HT1080 (cell line): ENCODE measurements at places on chromosomes 6 and 20.

- DNase-seq: no peak
These were observed 92.4 kb downstream of the SMOC2 start for GRCh38 chr6:168533414-168533813.

DNA sequence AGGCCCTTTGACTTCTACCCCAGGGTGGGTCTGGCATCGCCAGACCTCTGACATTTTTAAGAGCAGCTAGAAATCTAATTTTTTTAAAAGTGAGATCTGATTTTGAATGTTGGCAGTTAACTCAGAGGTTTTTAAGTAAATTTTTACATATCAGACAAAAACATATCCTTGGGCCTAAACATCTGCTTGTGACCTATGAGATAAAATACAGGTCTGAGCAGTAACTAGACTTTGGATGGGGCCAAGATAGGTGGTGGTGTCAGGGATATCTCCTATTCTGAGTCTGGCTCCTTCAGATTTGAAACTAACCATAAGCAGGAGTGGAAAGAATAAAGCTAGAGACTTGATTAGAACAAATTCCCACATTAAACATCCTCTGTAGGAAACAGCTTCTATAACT, 17.6 kb downstream of the RALY start:
- DNase-seq: no peak

- DNase-seq: peak; percentile 65
These were observed 89.1 kb upstream of the PHACTR3 start for GRCh38 chr20:59515013-59515905.

DNA sequence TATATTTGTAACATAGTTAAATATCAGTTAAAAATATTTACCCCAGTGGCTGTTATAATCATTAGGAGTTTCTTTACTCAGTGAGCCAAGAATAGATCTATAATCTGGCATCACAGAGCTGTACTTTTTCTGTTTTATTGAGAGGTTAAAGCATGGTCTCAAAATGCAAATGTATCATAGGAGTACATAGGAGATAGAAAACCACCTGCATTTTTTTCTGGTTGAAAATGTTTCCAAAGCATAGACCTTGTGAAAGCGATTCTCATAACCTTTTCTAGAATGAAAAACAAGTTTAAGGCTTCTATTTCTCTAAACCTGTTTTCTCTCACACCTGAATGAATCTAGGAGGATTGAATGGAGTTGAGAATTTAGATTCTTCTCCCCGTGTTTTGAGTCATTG, 14.4 kb downstream of the KCNQ5 start:
- no peak for DNase-seq

DNA sequence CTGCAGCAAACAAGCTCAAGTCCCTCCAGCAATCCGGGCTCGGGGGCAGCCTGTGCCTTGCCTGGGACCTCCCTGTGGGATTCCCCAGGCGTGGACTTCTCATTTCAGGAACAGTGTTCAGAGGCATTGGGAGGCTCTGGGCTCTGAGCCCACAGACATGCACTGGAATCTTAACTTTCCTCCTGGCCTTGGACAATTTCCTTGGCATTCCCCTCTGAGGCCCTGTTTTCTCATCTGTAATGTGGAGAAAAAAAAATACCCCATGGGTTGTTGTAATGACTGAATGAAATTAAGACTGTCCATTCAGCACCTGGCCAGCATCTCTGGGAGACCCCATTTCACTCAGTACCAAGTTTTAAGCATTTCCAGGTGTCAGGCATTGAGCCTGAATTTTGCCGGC, 17.6 kb downstream of the BPIFB4 start:
- no peak for DNase-seq

GRCh38 chr6:153312634-153313033, 181.6 kb upstream of the RGS17 start:
- DNase-seq: peak; percentile 66

DNA sequence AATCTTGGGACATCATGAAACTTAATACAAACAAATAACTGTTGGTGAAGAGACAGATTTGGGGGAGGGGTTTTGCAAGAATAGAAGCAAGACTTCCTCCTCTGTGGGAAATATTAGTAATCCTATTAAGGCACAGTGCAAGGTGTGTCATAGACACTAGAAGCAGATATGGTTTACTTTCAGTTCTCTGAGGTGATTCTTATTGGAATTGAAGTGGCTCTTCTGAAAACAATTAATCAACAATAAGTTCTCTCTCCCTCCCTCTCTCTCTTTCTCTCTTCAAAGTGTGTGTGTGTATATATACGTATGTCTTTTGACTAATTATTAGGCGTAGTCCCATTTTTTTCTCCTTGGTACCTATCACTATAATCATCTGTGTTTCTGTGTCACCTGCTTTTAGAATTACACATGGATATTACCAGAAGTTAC, 99.8 kb downstream of the HIVEP2 start:
- DNase-seq: peak; percentile 21

DNA sequence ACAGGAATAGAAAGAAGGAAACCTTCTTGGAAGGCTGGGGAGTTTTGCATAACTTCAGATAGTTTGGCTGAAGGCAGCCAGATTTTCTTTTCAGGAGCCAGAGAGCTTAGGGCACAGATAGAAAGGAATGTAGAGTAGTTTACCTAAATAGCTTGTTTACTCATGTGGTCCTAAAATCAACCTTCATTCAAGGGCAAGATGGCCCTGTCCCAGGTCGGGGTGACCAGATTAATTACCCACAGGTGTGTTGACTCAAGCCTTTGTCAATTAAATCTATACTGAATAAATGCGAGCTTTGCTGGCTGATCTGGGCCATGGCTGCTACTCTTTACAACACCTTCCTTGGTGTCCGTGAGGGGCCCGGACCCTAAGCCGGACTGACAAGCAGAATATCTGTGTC, 792.0 kb upstream of the MAN1A1 start:
- DNase-seq: no peak

- DNase-seq: no peak
These were observed 316.0 kb downstream of the CLIC5 start for GRCh38 chr6:45699663-45700062.

- DNase-seq: no peak
These were observed 9.7 kb upstream of the TBC1D7 start for GRCh38 chr6:13338038-13338437.

DNA sequence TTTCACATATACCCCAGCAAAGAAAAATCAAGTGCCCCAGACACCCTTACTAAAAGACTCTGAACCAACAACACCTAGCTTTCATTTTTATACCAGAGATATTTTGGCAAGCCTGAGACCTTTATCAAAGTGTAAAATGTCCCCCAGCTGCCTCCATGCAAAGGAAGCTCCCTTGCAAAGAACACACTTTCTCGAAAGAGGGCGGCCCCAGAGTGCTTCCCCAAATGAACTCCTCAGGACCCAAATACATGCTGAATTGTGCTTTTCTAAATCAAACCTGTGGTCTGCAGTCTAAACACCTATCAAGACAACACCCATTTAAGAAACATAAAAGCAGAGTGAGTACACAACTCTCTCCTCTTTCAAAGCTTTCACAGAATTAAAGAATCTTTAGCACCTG, 490 bp downstream of the IPCEF1 start:
- no peak for DNase-seq

GRCh38 chr6:6251555-6252280, 68.7 kb downstream of the F13A1 start:
- no peak for DNase-seq

DNA sequence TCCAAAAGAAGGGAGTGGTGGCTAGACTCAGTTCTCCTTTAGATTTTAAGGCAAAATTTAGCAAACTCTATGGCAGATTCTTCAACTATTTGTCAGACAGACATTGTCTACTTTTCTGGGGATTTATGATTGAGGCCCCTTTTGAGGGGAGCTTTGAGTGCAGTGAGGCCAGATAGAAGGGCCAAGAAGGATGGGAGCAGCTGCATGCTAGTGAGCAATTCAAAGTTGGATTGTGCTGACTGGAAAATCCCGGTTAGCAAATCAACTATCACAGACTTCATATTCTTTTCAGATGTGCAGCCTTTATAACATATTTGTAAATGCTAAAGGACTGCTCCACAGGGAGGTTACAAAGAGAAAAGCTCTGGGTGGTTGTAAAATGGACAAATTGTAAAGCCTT, 35.0 kb upstream of the ESR1 start:
- DNase-seq: no peak

DNA sequence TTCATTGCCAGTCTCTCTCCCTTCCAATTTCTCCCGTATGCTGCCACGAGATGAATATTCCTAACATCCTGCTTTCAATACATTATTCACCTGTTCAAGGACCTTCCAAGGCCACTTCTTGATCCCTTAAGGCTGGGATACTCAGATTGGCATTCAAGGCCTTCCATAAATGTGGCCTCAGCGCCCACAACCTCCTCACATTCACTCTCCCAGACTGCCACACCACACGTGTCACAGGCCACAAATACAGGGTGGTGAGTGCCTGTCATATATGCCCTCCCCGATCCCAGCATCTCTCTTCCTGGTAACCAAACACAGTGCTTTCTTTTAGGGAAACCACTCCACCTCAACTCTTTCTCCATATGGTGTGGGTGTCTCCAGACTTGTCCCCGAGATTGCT, 55.5 kb downstream of the TTI1 start:
- no peak for DNase-seq

DNA sequence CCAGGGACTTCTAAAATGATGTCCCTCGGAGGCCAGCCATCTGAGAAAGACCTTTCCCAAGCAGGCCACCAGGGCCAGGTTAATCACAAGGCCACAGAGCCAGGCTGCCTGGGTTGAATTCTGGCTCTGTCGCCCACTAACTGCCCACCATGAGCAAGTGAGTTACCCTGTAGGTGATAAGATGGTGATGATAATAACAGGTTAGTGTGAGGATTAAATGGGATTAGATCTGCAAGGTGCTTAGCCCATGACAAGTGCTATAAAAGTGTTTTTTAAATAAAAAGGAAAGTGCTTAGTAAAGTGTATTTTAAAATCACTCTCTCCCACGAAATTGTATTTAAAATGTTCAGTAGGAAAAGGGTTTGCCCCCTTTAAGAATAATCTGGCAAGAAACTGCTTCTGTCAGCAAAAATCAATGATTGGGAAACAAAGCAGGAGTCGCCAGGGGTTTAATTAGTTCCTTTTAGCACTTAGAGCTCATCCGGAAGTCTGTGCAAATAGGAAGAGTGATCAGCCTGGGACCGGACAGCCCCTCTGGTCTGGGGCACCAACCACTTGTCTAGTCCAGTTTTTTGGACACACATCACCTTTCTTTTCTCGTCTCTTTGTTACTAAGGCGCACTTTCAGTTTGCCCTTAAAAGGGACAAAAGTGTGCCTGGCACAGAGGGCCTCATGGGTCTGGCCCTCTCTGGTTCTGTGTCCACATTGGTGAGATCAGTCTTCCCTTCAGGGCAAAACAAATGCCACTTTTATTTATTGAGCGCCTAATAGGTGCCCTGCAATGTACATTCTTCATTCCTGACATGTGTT, 150.4 kb downstream of the GRM4 start:
- DNase-seq: no peak

GRCh38 chr20:2816583-2817340, 598 bp downstream of the TMEM239 start:
- DNase-seq: no peak

DNA sequence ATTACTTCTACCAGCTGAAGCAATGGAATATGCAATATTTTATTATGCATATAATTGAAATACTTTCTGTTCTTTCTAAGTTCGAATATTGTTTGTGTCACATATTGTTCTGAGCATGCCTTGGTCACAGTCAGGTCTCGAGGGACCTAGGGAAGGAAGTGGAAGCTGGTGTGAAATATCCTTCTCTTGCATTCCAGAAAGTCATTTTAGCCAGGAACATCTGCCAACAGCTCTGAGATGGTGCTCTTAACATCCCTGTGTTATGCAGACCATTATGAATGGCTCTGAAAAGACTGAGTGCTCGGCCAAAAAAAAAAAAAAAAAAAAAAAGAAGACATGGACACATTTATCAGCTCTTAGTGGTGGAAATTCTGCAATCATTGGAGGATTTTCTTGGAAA, 132.7 kb upstream of the JAG1 start:
- DNase-seq: no peak

- DNase-seq: no peak
These were observed 88.2 kb downstream of the RREB1 start for GRCh38 chr6:7196019-7196402.

GRCh38 chr6:84801250-84801649, 36.9 kb upstream of the TBX18 start:
- peak; percentile 55 for DNase-seq

DNA sequence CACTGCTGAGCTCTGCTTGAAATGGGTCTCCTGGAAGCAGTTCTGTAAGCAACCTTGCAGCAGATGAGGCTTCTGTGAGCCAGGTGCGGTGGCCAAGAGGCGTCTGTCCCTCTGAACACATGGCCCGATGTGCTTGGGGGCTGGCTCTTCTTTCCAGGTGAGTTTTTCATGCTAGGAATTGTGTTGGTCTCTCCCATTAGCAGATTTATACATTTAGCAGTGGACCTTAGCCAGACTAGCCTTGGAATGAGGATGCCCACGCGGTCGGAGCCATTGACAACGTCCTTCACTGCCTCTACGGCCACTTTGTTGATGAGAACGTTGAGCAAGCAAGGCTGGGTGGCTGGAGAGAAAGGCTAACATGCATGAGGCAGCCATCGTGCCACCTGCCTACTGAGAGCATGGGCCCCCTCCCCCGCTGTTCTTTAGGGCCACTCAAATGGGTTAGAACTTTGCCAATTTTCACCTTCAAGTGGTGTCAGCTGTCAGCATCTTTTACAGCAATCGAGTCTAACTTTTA, 33.5 kb downstream of the ERMARD start:
- no peak for DNase-seq

- DNase-seq: peak; percentile 36
These were observed 44.7 kb downstream of the HLA-C start for GRCh38 chr6:31227143-31227542.

DNA sequence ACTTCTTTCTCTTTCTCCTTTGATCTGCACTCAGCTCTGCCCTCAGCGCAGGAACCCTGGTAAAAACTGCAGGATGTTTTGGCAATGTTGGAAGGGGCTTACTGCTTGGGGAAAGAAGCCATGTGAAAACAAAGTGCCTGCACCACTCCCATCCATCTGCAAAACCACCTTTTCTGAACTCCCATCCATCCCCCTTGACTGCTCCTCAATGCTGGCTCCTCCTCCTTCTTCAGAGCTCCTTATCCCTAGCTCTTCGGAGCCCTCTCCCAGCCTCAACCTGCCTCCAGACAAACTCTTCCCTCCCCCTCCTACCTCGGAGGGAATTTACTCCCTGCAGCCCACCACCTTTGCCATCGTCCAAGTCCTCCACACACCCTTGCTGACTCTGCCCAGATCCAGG, 4.2 kb upstream of the ZBTB12 start:
- no peak for DNase-seq

- no peak for DNase-seq
These were observed 67.9 kb downstream of the LAMA2 start for GRCh38 chr6:128950864-128951263.

- peak; percentile 20 for DNase-seq
These were observed 23.0 kb upstream of the IL17A start for GRCh38 chr6:52162940-52163908.

GRCh38 chr6:129419324-129419723, 290.7 kb downstream of the ARHGAP18 start:
- DNase-seq: no peak
